Activated CD8-positive, alpha-beta memory T cell treated with anti-CD3 and anti-CD28 coated beads for 1 hour (primary cell): ENCODE measurements at places on chromosomes 5 and 9.

DNA sequence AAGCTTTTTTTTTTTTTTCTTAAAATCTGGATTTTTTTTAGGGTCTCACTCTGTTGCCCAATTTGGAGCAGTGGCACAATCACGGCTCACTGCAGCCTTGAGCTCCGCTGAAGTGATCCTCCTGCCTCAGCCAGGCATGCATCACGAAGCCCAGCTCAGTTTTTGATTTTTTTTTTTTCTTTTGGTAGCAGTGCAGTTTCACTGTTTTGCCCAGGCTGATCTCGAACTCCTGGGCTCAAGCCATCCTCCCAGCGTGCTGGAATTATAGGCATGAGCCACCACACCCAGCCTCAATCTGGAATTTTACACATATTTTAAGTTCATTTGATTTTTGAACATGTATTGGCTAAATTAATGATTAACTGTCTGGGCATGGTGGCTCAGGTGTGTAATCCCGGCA lies 36.3 kb downstream of the TRIO start:
- no peak for DNase-seq

GRCh38 chr5:135058331-135058732 lies 24.3 kb upstream of the PITX1 start:
- no peak for DNase-seq

- DNase-seq = no peak
These were observed 12.9 kb downstream of the PRRC2B start for GRCh38 chr9:131406563-131407436.

- DNase-seq = no peak
These were observed 11.2 kb upstream of the CCDC152 start for GRCh38 chr5:42745426-42745825.

- DNase-seq = no peak
These were observed 85.8 kb upstream of the IL6ST start for GRCh38 chr5:56080375-56081052.
